BE2C (cell line): ENCODE measurements at places on chromosomes 6 and 20.

DNA sequence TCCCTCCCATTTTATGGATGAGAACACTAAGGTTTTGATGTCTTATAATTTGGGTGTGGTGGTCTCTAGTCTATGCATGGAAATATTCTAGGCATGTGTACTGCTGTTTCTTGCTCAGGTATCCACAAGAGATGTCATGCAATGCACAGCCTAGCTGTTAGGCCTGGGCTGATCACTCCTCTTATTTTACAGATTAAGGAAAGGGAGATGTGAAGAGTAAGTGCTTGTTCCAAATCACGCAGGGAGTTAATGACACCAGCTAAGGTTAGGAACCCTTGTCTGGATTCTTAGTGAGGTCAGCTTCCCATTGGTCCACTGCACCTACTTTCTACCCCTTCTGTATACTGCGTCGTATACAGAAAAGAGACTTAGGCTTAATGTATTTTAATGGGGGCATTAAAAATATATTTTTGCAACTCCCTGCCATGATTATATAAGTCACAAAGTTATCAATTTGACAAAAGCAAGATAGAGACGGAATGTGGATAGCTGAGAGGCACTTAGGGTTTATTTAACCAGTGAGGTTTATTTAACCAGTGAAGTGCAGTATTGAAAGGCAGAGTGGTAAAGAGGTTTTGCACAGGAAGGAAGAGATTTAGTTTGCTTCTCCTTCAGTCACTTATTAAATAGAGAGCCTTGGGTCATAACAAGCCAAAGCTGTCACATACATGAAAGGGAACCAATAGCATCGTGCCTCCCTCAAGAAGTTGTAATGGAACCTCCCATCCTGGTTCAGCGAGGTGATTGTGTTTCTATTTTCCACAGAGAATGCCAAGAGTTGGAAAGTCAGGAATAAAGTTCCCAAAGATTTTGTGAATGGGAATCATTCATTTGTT lies 95.0 kb upstream of the FAM184A start:
- DNase-seq = no peak

DNA sequence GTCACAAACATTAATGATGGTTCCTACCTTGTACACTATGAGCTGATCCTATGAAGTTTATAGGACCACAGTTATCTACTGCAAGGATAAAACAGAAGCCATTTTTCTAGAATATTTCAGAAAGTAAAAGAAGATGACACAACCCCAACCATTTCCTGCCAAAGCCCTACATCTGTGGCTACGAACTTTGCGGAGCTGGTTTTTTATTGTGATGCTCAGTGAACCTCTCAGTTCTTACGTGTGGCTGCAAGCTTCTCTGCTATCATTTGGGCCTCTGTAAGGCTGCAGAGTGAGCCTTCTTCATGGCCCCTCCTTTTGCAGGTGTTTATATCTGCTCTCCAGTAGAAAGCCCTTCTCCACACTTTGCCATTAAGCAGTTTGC lies 17.8 kb upstream of the TAGAP start:
- no peak for DNase-seq

GRCh38 chr20:36272547-36273220 lies 33.5 kb upstream of the DLGAP4 start:
- DNase-seq = no peak

GRCh38 chr20:21191839-21192238 lies 66.0 kb downstream of the KIZ start:
- no peak for DNase-seq

- DNase-seq = no peak
These were observed 231.2 kb upstream of the ARID1B start for GRCh38 chr6:156545931-156546330.

GRCh38 chr20:2874456-2874855 lies 1.2 kb downstream of the PTPRA start:
- DNase-seq = no peak
